AG04450 (cell line): ENCODE measurements at places on chromosomes 12 and 14.

- no peak for DNase-seq
Observed at GRCh38 chr14:100082723-100083122, 17.5 kb downstream of the EVL start.

DNA sequence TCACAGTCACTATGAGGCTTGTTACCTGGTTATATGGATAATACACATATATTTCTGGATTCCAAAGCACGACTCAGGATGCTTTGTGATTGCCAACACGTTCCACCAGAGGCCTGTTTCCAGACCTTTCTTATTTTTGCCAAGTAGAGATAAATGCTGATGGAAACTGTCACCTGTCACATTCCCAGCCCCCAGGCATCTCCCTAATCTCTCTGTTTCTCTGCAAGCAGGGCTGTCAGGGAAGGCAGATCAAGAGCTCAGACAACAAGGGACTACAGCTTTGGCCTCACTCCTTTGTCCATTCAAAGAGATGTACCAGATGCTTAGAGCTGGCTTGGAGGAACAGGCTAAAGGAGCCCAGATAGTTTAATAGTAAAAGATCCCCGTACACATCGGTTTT is 21.8 kb upstream of the DDHD1 start:
- DNase-seq: no peak

DNA sequence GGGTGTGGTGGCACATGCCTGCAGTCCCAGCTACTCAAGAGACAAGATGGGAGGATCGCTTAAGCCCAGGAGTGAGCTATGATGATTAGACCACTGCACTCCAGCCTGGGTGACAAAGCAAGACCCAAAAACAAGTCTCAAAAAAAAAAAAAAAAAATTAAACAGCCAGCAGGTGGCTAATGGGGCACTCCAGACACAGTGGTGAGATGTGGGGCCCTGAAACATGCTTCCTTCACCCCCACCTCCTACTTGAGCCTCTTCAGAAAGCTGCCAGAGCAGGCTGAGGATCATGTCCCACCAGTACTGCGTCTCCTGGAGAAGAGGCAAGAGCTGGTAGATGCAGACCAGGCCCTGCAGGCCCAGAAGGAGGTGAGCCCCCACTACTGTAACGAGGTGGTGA is 2.1 kb downstream of the CFAP73 start:
- DNase-seq: no peak

DNA sequence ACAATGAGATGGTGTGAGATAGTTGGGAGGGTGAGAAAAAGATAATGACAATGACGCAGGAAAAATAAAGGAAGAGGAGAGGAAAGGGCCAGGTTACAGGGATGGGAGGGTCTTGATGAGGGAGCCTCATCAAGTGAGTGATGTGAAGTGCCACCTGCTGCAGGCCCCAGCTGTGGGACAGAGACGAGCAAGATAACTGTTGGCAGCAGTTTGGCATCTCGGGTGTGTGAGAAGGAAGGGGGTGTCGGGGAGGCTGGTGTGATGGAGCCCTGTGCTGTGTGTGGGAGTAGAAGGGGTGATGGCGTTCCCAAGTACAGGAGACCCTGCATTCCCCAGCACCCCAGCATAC is 11.4 kb upstream of the TAC3 start:
- no peak for DNase-seq

- DNase-seq: no peak
Observed at GRCh38 chr12:77388445-77389265, 323.3 kb upstream of the E2F7 start.

- DNase-seq: no peak
Observed at GRCh38 chr14:52350445-52350844, 36.3 kb downstream of the PTGER2 start.
